Inflammatory macrophage (primary cell): ENCODE measurements at places on chromosomes 16 and 17.
A peak's percentile ranks its signal among the peaks of the same experiment; 100 is the strongest.

GRCh38 chr17:74085434-74085833 is 118.0 kb upstream of the RPL38 start:
- DNase-seq = peak; percentile 20

- no peak for DNase-seq
These were observed 125.1 kb downstream of the BANP start for GRCh38 chr16:88076211-88076931.

DNA sequence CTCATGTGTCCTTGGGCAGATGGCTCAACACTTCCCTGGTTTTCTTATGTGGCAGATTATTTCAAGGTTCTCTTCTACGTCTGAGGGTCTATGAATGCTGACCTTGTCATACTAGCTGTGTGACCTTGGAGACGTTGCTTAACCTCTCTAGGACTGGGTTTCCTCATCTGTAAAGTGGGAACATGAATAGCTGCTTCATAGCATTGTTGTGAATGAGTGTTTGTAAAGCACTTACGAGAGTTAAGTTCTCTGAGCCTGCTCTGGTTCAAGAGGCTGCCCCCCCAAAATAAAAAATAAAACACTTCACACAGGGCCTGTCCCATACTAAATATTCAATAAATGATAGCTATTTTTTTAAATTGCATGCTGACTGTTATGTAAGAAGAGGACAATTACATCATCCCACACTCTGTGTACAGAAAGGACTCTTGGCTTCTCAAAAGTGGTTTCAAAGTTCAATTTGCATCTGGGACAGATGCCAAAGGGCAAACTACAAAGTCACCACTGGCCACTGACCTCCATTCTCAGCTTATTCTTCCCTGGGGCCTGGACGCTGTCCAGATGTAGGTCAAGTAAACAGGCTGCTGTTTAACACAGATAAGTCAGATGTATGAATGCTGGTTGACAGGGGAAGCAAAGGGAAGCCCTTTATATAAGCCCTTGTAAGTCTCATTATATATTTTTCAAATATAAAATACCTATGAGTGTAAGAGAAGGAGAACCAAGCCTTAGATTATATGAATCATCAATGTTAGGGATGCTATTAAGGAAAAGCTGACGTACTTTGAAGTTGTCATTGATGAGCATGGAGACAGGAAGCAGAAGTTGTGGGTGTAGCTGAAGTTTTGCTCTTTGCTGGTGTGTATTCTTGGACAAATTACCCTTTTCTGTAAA is 15.4 kb upstream of the NDEL1 start:
- DNase-seq = peak; percentile 71

GRCh38 chr17:28396635-28397239 is 9.3 kb downstream of the SLC46A1 start:
- no peak for DNase-seq

DNA sequence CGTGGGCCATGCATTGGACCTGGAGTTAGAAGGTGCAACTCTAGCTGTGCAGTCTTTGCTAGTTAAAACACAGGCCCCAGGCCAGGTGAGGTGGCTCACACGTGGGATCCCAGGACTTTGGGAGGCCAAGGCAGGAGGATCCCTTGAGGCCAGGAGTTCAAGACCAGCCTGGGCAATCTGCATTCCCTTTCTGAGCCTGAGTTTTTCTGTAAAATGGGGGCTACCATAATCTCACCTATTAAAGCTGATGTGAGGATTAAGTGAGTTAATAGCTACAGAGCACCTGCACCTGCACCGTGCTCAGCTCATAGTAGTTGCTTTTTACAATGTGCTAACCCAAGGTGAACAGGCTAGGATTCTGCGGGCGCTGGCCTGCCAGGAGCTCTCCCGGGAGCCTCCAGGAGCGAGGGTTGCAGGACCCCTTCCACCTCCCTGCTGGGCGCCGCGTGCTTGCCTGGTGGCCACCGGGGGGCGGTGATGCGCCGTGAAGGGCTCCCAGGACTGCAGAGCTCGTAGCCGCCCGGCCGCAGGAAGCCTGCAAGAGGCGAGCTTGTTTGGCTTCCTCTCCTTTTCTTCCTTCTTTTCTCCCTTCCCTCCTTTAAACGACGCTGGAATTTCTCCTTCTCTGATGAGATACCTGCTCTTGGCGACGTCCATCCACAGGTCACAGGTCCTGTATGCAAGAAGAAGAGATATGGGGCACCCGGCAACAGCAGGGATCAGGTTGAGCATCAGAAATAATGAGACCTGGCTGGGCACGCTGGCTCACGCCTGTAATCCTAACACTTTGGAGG is 51.3 kb downstream of the ZFP90 start:
- DNase-seq = peak; percentile 35

DNA sequence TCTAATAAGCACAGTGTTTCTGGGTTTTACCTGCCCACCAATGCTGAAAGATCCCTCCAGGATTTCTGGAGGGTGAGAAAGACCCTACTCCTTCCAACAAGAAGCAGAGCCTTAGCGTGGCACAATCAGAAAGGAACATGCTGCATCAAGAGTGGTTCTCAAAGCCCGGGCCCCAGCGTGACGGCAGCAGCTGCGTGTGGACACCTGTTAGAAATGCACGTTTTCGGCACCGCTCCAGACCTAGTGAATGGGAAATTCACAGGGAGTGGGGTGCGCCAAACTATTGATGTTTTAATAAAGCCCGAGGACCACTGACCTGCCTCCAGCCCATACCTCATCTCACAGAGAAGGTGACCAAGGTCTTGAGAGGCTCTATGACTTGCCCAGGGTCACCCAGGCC is 55.8 kb downstream of the PECAM1 start:
- no peak for DNase-seq

DNA sequence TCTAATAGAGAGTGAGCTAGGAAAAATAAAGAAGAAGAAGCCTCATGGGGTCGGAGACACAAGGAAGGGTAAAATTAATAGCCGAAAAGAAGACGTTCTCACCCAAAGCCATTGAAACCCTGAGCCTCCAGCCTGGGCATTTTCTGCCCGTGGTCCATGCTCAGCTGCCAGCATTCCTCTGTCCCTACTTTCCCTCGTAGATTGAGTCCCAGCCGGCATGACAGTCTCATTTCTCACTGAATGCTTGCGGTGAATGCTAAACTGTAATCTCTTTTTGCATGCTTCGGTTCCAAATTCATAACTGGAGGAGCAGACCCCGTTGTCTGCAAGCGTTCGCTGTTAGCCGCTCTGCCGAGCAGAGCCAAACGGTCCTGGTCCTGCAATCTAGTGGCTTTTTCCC is 54.0 kb upstream of the COX10 start:
- no peak for DNase-seq

- DNase-seq = no peak
These were observed 3.1 kb upstream of the WDR90 start for GRCh38 chr16:645852-646678.

DNA sequence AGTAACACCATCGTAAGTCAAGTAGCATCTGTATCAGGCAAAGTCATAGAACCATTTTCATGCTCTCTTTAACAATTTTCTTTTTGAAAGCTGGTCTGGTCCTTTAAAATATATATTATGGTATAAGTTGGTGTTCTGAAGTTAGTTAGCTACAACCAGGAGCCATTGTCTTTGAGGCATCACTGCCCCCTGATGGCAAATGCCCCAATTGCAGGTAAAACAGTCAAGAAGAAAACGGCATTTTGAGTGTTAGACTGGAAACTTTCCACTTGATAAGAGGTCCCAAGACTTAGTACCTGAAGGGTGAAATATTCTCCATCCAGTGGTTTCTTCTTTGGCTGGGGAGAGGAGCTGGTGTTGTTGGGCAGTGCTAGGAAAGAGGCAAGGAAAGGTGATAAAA is 14.1 kb downstream of the TP53 start:
- peak; percentile 70 for DNase-seq

DNA sequence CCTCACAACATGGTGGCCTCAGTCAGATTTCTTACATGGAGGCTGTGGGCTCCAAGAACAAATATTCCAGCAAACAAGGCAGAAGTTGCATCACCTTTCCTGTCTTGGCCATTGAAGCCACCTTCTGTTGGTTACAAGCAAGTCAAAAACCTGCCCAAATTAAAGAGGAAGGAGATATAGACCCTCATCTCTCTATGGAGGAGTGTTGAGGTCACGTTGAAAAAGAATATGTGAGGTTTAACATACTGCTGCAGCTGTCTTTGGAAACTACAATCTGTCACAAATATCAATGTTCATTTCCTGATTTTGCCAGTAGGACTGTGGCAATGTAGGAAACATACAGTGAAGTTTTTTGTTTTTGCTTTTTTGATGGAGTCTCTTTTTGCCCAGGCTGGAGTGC is 211.4 kb downstream of the COPRS start:
- DNase-seq = no peak

DNA sequence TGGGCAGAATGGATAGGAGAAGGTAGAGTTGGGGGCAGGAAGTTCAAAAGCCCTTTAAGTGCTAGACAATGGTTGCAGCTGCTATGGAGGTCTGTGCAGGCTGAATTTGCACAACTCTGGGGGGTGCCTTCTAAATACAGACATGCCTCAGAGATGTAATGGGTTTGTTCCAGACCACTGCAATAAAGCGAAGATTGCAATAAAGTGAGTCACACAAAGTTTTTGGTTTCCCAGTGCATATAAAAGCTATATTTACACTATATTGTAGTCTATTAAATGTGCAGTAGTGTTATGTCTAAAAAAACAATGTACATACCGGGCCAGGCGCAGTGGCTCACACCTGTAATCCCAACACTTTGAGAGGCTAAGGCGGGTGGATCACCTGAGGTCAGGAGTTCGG is 60.5 kb upstream of the MYOCD start:
- DNase-seq = no peak

DNA sequence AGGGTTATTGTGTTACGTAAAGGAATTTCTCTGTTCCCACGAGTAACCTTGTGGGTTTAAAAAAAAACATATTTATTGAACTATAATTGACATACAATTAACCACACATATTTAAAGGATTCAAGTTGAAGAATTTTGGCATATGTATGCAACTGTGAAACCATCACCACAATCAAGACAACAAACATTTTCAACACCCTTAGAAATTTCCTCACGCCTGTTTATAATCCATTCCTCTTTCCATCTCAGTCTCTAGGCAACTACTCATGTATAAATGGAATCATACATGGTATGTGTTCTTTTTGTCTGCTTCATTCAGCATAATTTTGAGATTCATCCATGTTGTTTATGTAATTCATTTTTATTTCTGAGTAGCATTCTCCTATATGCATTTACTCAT is 104.0 kb downstream of the MRTFB start:
- DNase-seq = no peak

DNA sequence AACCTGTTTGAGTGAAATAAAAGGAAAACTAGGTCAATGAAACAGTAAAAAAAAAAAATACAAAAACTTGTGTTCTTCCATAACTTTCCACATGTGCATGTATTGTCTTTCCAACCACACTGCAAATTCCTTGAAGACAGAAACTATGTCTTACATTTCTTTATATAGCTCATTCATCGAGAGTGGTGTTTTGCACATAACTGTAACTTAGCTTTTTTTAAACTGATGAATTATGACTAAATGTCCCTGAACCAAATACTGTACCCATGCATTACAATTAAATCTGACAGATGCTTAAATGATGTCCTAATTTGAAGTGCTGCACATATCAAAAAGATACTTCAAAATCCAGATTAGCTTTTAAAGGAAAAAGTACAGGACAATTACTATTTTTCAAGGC is 50.1 kb downstream of the BRIP1 start:
- no peak for DNase-seq

GRCh38 chr17:78962345-78962983 is 17.3 kb downstream of the LGALS3BP start:
- no peak for DNase-seq

DNA sequence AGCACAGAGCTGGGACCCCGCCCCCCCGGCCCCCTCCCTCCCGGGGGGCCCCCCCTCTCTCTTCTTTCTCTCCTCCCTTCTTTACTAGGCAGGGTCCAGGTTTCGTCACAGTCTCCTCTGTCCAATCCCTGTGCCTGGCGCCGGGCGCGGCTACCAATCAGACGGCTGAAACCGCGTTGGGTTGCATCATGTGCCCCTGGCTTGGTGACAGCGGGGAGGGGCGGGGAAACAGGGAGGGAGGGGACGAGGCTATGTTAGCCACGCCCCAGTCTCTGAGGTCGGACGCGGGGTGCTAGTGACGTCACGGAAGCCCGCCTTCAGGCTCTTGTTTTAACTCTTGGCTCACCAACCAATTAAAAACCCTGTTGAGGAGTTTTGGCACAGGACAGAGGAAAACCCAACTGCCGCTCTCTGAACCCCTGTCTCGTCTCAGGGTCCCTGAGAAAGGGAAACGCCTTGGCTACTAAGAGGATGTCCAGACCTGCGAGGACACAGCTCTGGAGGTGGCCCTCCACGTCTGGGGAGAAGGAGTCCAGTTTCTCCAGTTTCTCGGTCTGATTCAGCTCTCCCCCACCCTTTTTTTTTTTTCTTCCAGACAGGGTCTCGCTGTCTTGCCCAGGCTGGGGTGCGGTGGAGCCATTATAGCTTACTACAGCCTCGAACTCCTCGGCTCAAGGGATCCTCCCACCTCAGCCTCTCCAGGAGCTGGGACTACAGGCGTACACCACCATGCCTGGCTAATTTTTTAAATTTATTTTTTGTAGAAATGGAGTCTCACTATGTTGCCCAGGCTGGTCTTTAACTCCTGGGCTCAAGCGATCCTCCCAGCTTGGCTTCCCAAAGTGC is 441 bp upstream of the PLEKHH3 start:
- peak; percentile 99 for DNase-seq

- no peak for DNase-seq
These were observed 70.7 kb downstream of the OMG start for GRCh38 chr17:31226373-31226772.

DNA sequence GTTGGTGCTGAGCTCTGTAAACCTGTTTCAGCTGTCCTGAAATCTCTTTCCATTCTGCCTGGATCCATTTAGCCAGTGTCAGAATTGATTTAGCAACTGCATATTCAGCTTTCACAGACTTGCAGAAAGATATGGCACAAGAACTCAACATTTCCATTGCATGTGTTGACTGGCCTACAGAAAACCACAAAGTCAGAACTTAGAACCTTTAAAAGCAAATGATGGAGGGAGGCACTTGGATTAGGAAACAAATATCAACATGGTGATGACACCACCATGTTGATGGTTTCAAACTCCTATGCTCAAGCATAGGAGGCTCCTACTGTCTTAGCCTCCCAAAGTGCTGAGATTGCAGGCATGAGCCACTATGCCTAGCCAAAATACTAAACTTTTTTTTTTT is 52.3 kb upstream of the ARL6IP1 start:
- no peak for DNase-seq

- no peak for DNase-seq
These were observed 18.5 kb downstream of the DEXI start for GRCh38 chr16:10923650-10924214.

GRCh38 chr17:76796081-76796480 is 58.2 kb downstream of the MFSD11 start:
- DNase-seq = no peak

- DNase-seq = peak; percentile 16
These were observed 20.9 kb downstream of the NACA2 start for GRCh38 chr17:61570118-61570517.

DNA sequence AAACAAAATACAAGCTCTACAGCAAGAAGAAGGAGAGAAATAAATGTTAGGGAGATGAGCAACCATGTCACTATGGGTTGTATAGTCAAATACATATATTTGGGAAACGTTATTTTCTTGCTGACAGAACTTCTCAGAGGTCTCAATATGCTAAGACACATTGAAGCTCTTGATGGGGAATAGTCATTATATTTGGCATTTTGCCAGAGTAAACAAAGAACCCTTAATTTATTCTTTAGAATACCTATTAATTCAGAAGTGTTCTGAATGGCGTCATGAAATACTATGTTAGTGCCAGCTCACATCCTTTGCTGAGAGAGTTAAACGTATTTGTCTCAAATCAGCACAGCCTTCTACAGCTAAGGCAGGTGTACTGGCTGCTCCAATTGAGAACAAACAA is 458.9 kb downstream of the CDH13 start:
- DNase-seq = no peak

GRCh38 chr17:74387365-74388218 is 20.3 kb downstream of the GPR142 start:
- no peak for DNase-seq
